Stimulated activated CD8-positive, alpha-beta memory T cell treated with anti-CD3 and anti-CD28 coated beads, Interleukin-7, amount 100 ng/mL, for 1 hour (primary cell): ENCODE measurements at places on chromosomes 7 and 10.

DNA sequence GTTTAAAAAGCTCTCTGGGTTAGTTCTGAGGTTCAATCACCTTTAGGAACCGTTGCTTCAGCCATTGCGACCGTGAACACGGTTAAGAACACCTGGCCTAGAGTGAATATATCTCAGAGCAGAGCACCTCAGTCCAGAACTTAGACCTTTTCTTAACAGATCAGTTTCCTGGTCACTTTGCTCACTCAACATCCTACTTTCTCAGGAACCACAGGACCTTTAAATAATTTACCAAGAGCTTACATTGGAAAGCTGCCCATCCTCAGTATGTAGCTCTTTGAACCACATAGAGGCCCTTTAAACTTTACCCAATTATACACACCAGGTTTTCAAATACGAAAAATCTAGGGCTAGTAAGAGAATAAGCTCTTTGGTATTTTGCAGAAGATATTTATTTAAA, 153.2 kb downstream of the NRBF2 start:
- DNase-seq, result no peak

DNA sequence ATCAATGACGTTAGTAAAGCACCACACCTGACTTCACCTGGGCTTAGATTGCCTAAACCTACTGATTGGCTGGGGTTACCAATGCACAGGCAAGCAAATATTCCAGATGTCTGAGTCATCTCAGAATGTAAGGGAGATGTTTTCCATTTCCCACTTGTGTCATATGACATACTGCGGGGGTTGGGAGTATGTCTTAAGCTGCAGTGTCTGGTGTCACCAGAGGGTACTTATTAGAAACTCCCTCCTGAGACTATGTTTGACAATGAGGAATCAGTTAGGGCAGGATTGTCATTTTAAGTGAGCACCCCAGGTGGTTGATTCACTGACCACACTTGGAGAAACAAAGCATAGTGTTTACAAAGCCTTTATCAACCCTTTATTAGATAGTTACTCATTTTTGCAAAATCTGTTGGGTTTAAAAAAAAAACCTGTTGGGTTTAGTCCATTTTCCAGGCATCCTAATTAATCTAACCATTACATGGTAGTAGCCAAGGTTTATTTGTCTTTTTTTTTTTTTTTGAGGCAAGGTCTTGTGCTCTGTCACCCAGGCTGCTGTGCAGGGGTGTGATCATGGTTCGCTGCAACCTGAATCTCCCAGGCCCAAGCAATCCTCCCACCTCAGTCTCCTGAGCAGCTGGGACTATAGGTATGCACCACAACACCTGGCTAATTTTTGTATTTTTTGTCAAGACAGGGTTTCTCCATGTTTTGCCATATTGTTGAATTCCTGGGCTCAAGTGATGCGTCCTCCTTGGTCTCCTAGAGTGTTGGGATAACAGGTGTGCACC, 72.5 kb downstream of the CDK6 start:
- DNase-seq, result no peak

DNA sequence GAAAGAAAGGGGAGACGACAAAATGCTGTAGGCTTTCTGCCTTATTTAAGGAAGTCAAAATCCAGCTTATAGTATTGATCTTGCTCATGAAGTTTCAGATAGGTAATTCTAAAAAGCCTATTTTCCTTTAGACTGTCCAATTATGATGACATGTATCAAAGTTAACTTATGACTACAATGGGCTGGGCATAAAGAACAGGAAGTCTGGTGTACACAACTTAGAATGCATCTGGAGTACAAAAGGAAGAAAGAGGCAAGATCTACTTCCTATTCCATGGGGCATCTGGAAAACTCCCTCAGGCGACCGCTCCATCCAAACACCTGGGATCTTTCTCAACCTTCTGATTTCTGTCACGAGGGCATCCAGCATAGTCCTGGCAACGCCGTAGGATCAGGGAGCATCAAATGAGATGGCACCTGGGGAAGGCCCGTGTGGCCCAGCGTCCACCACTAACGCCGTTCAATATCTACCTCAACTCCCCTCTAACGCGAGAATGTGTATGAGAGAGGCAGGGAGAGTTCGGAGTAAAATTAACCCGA, 512 bp downstream of the FAM24B start:
- no peak for DNase-seq

- DNase-seq, result no peak
Measured at GRCh38 chr10:123564631-123565030, 101.5 kb upstream of the GPR26 start.

DNA sequence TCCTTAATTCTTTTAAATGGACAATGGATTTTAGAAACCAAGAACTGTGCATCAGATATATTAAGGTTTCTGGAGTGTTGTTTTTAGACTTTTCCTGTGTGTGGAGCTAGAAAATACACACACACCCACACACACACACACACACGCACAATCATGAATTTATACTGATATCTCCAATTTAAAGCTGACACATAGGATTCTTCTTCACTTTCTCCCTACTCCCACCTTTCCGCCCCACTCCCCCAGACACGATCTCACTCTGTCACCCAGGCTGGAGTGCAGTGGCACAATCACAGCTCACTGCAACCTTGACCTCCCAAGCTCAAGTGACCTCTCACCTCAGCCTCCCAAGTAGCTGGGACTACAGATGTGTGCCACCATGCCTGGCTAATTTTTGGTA, 100.3 kb downstream of the EPC1 start:
- DNase-seq, result no peak

- DNase-seq, result no peak
Measured at GRCh38 chr7:40680657-40681056, 545.9 kb downstream of the SUGCT start.

DNA sequence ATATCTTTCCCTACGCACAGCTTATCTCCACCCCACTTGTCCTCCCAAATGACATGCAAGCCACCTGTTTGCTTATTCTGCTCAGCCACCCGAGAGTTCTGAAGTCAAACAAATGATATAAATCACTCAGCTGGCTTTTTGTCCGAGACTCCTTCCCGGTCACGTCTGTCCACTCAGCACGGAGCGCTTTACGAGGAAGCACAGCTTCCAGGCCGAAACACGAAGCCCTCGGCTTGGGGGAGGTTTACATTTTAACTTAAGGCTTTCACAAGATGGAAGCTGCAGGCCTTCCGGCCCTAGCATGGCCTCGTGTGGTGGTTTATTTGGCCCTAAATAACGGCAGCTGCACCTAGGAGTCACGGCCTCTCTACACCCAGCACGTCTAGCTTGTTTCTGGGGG, 60.1 kb upstream of the GNA12 start:
- DNase-seq, result no peak

GRCh38 chr10:58511765-58512490, 744 bp upstream of the BICC1 start:
- no peak for DNase-seq

DNA sequence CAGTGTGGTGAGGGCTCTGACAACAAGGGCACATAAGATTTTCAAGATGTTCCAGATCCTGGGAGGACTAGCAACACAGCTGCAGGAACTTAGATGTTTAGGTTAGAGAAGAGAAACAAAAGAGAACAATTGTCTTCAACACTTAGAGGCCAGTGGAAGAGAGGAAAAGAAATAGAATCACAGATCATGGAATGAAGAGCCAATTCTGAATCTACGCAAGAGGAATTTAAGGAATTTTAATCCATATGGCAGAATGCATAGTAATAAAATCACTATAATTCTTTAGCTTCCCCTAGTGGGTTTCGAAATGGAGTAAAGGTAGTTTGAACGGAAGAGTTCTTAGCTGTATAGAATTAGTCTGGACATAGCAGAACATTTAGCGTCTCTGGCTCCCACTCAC, 114.6 kb upstream of the LRRTM3 start:
- no peak for DNase-seq

- DNase-seq, result no peak
Measured at GRCh38 chr7:157080111-157080730, 58.5 kb upstream of the UBE3C start.

- DNase-seq, result no peak
Measured at GRCh38 chr10:22783807-22784206, 69.4 kb upstream of the PIP4K2A start.

DNA sequence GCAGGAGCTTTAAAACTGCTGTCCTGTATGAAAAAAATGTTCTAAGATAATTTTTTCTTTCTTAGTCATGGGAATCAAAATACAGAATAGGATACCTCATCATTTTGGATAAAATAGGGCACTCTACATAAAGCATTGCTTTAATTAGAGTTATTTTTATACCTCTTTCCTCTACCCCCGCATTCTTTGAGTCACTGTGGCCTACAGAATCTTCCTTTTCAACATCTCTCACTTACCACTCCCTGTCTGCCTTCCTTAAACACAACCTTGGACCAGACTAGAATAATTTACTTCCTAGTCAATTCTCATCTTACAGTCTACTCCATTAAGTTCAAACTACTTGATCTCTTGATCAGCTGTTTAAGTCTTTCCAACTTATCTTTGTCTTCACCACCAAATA, 462.3 kb downstream of the PHTF2 start:
- DNase-seq, result no peak

DNA sequence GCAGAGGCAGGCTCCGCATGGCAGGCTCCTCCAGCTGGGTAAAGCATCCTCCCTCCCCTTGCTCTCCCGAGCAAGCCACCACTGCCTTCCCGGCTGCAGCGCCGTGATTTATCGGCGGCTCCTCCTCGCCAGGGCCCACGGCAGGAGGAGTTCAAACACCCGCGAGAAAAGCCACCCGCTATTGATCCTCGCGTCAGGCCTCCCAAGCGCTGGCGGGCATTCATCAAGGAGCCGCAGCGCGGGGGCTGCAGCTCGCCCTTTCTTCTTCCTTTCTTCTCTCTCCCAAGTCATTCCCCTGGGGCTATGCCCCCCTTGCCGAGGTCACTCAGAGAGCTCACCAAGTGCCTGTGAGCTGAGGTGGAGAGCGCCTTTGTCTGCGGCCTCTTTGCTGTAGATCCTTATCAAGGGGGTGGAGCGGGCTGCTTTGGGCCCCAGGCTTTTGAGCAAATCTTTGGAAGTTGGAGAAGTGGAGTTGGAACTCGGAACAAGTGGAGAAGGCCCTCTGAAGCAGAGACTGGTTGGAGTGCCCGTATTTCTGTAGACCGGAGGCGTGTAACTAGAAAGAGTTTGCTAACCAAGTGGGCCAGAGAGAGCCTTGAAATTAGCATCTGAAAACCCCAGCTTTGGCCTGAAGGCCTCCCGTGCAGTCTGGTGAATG, 107.2 kb upstream of the PPIF start:
- no peak for DNase-seq

- no peak for DNase-seq
Measured at GRCh38 chr7:112448891-112449290, 1.4 kb upstream of the IFRD1 start.

DNA sequence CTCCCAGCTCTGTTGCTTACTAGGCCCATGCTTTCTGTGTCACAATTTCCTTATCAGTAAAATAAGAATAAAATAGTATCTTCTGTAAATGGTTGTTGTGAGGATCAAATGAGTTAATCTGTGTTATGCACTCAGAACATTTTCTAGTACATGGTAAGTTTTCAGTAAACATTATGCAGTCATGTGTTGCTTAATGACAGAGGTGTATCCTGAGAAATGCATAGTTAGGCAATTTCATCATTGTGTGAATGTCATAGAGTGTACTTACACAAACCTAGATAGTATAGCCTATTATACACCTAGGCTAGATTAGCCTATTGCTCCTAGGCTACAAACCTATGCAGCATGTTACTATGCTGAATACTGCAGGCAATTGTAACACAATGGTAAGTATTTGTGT, 4.4 kb downstream of the PTTG1IP2 start:
- no peak for DNase-seq

DNA sequence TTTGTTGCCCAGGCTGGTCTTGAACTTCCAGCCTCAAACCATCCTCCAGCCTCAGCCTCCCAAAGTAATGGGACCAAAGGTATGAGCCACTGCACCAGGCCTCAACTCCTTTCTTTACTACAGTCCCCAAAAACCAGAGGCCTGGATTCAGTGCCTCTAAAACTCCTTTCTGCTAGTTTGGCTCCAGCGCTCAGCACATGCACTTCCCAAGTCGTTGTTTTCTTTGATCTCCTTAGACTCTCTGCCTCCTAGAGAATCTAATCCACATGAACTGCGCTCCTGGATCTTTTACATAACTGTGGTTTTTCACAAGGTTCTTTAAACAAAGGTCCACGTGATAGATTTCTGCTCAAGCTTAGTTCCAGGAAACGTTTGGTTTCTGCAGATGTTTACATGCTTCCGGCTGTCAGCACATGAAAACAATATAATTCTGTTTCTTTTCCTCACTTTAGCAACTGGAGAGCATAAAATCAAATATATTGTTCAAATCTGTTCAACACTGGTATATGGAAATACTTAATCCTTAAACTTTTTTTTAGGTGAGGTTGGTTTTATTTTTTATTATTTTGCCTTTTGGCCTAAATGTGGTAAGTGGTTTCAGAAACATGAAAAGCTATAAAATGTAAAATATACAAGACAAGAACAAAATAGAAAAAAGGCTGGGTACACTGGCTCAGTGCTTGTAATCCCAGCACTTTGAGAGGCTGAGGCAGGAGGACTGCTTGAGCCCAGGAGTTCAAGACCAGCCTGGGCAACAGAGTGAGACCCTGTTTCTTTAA, 270.5 kb upstream of the MKLN1 start:
- DNase-seq, result no peak

DNA sequence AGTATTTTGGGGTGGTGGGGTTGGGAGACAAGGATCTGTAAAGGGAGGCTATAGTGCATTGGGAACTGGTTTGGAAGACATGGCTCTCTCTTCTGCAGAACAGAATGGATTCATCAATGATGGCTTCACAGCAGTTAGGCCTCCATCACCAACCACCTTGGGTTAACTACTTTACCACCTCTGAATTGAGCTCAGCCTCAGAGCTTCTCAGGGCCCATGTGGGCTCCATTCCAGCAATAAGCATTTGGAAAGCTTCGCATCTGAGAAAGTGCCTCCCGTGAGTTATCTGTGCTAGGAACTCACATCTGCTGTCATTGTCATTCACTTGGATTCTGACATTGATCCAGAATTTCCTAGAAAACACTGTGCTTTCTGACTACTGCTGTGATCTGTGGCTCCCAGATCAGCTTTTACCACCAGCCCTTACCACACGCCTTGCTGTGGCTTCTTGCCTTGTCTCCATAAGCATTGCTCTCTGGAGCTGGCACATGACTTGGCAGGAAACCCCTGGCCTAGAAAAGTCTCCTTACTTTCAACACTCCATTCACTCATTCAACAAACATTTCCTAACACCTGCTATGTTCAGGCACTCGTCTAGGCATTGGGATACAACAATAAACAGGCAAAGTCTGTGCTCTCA, 70.7 kb upstream of the ADO start:
- no peak for DNase-seq

DNA sequence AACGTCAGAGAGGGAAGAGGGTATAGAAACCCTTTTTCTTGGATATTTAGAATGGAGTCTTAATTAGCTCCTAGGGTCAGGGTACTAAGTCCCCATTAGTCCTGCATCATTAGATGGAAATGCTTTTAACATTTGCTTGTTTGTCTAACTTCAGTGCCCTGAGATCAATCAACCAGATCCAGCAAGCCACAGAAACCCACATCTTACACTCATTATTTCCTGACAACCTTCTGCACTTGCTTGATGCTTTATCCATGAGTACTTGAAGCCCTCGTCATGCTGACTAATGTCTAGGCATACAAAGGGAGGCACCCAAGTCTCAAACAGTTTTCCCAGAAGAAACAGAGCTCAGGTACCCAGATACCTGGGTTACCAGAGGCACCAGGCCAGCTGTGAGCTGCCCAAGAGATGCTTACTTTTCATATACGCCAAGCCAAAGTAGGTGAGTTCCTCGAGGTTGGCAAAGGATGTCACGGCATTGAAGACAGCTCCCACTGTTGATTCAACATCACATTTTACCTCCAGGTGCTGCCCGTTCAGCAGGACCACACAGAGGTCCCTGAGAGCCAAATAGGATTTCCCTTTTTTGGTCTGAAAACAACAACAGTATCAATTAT, 42.7 kb downstream of the FRMPD2 start:
- DNase-seq, result no peak

GRCh38 chr10:102501201-102502028, 1.1 kb downstream of the ACTR1A start:
- no peak for DNase-seq
